ENCODE measurements at places on chromosomes 4 and X. TPM values are rescaled to one million over a fixed set of nuclear protein-coding genes. Genes with fewer than 3 reads are reported as not detected.

DNA sequence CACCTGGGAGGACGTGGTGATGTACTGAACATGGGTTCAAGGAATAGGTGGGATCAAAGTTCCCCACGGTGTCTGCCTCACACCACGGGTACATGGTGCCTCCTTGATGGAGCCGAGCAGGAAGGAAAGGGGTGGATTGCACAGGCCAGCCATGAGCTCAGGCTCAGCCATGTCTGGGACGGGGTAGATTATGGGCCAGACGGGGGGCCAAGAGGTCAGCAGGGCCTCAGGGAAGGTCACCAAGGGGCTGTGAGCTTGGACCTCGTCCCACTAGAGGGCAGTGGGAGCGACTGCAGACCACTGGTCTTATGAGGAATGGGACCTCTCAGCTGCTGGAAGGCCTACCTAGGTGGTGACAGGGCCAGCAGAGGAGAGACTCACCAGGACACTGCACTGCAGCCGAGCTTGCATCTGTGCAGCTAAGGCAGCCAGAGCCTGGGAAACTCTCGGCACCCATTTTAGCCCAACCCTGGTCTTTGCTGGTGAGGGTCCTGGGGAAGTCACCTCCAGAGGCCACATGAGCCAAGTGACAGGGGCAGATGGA lies 38.4 kb downstream of the JAKMIP1 start:
- H3K27me3 ChIP-seq = no peaks in the 10 kb centered on the region
- H3K36me3 ChIP-seq = no peaks in the 10 kb centered on the region
- no peak overlapping the region for H3K27ac ChIP-seq
- H3K4me1 ChIP-seq = peaks cover 14% of the 10 kb centered on the region
- H3K4me3 ChIP-seq = no peak overlapping the region

DNA sequence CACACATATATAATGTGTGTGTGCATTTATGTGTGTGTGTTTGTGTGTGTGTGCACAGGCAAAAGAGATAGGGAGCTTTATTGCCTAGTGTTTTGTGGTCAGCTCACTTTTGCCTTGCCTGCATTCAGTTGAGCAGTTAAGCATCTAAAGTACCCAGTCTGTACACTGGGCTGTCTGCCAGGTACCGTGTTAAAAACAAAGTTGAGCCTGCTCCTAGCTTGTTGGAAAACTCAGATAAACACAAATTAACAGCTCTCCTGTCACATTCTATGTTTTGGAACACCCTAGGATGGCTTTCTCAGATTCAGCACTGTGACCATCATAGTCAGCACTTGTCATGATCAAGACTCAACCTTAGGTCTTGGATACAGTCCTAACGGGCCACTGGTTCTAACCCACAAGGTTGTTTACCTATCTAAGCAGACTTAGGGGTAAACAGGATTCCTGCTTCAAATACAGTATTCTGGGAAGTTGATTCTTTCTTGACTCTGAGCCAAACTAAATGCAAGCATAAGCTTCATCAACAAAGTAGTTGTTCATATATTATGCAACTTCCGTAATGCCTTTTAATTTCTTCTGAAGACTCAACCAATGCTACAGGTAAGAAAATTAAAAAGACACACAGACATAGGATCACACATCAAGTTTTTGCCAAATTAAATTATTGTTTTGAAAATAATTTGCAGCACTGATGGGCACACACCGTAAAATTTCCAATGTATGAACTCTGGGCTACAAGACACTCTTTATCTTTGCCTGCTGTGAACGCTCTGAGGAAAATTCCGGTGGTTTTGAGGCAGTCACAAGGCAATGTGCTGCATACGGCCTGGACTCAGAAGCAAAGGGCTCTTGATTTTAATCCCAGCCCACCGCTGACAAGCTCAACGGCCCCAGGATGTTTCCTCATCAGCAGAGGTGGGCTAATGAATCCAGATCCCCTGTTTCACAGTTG lies 11.3 kb upstream of the CD99 start:
- no peaks in the 10 kb centered on the region for H3K36me3 ChIP-seq
- no peak overlapping the region for H3K27ac ChIP-seq

DNA sequence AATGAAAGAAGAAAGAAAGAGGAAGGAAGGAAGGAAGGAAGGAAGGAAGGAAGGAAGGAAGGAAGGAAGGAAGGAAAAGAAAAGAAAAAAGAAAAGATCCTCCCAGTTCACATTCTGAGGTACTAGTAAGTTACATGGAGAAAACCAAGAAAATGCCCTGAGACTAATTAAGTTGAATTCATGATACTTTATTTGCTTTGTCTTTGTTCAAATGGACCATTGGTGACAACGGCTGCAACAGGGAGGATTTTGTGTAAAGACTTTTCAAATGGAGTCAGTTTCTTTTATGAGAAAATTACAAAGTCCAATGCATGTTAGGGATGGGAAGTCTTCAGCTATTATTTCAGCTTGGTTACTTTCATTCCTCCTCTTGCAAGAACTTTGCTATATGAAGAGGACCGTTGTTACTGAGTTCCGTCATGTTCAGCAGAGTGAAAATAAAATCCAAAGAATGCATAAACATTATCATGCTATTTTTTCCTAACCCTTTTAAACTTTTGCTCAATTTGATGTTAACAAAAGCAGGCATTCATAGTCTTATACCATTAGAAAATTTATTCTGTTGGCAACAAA lies 8.3 kb downstream of the VCX3A start:
- no peak for DNase-seq
- no peak overlapping the region for H3K27ac ChIP-seq
- H3K4me3 ChIP-seq = no peak overlapping the region
- H3K27me3 ChIP-seq = no peaks in the 10 kb centered on the region

- H3K36me3 ChIP-seq = no peaks in the 10 kb centered on the region
- H3K4me3 ChIP-seq = no peak overlapping the region
- no peaks in the 10 kb centered on the region for H3K27me3 ChIP-seq
Measured at GRCh38 chrX:123878252-123878721, 18.4 kb downstream of the XIAP start.

DNA sequence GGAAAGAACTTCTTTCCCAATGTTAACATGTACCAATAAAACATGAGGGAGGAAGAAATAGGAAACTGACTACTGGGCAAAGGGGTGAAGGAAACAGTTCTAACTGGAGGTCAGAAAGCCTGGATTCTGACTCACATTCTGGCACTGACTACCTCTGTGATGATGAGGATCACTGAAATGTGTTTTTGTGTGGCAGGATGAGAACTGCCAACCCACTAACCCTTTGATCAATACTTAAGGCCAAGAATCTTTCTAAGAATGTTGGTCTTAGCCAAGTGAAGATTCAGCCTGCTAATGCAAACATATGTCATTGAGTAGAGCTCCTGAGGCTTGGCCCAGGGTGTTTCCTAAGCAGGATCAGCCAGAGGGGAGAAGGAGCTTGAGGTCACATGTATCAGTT lies 4.6 kb downstream of the ALAS2 start:
- no peaks in the 10 kb centered on the region for H3K36me3 ChIP-seq
- no peaks in the 10 kb centered on the region for H3K27me3 ChIP-seq
- no peak overlapping the region for H3K27ac ChIP-seq

- no peaks in the 10 kb centered on the region for H3K36me3 ChIP-seq
- H3K4me1 ChIP-seq = no peaks in the 10 kb centered on the region
- DNase-seq = no peak
- no peaks in the 10 kb centered on the region for H3K27me3 ChIP-seq
- H3K4me3 ChIP-seq = no peak overlapping the region
Measured at GRCh38 chrX:36983831-36984230, 24.3 kb upstream of the FAM47C start.

DNA sequence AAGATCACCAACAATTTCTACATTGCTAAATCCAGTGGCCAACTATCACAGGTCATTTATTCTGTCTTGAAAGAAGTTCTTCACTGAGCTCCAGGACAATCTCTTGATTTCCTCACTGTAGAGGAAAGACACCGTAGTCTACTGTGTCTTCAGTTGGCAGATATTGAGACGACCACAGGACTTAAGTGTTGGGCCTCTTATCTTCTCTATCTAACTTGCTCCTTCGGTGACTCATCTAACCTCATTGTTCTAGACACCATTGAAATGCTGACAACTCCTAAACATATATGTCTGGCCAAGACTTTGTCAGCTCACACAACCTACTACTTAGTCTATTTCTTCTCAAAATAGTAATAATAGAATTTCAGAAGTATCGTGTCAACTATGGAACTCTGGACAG lies 425.8 kb downstream of the ARAP2 start:
- no peaks in the 10 kb centered on the region for H3K27me3 ChIP-seq
- no peak overlapping the region for H3K27ac ChIP-seq
- H3K36me3 ChIP-seq = no peaks in the 10 kb centered on the region

DNA sequence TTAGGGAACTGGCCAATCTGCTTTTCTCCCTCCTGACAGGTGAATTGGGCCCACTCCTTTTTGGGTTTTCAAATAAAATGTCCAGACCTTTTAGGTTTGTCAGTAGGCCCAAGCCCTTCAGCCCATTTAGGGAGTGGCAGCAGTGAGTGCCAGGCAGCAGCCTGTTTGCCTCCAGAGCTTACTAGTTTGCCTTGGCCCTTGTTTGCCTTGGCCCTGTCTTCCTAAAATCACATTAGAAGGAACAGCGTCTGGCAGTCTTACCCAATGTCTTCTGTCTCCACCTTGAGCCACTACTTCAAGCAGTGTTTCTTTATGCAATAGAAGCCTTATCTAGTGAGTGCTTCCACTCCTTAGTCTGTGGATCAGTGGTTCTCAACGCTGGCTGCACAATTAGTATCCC lies 117.1 kb downstream of the TMEM164 start:
- no peak for DNase-seq
- H3K36me3 ChIP-seq = no peaks in the 10 kb centered on the region
- H3K4me1 ChIP-seq = no peaks in the 10 kb centered on the region
- H3K4me3 ChIP-seq = no peak overlapping the region
- H3K27ac ChIP-seq = no peak overlapping the region
- H3K27me3 ChIP-seq = no peaks in the 10 kb centered on the region

The HS6ST2 gene
- not detected for total RNA-seq

The SLC9B1 gene
- total RNA-seq = 5.2 TPM

All from CD4-positive, alpha-beta memory T cell (primary cell).